Stimulated activated CD8-positive, alpha-beta memory T cell treated with anti-CD3 and anti-CD28 coated beads, Interleukin-15, amount 100 ng/mL, for 4 hours (primary cell): ENCODE measurements at places on chromosomes 4 and X.
A peak's percentile ranks its signal among the peaks of the same experiment; 100 is the strongest.

- no peak for DNase-seq
These were observed 30.5 kb upstream of the BLTP1 start for GRCh38 chr4:122121593-122121992.

DNA sequence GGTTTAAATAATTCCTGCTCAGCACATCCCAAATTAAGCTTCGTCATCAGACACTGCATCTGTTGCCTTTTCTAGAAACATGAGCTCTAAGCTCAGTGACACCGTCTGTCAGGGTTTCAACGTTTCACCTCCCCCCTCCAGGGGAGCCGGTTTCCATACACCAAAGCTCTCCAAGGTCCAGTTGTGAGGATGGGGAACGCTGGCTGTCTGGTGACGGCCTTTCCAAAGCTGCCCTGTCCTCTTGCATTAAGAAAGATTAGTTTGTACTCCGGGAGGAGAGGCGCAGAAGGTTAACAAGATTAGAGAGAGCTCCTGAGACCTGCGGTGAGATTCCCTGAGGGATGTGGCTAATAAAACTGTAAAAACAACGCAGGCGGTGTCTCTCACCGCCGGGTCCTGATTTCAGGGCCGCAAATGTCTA is 43.2 kb downstream of the ASMT start:
- DNase-seq = no peak

DNA sequence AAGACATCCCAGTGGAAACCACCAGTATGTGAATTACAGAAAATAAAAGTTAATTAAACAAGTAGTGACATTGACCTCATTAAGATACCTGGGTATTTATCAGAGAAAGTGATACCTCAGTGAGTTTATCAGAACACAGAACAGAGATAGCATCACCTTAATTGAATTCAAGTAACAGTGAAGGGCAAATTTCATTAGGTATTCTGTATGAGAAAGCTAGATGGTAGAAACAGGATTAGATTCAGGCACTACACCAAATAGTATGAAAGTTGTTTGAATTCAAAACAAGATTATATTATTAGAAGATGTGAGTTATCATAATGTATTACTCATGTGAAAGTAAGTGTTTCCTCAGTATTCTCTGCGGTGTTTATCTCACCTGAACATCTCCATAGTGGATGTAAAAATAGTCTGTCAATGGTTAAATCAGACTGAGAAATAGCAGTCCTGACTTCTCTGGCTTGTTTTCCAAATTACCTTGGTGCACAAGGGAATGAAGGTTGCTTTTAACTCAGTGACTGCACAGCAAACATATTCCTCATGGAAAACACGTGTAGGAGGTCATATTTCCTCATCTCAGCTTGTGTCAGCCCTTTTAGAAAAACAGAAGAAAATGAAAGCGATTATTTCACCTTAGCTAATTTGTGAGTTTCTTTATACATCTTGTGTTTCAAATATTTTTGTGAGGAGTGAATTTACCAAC is 79.9 kb upstream of the PCDH18 start:
- DNase-seq = no peak

DNA sequence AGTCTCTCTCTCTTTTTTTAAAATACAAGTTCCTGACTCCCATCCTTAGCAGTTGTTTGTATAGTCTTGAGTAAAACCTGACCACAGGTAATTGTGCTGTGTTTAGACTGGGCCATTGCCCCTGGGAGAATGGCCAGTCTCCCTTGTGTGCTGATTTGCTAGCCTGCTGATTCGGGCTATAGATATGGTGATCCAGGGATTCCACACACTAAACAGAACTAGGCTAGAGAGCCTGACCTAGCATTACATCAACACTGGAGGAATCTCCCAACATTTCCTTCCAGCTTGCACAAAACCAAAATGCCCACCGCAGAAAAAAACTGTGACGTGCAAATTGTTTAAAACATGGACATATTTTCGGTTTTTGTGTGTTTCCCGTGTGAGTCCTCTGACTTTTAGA is 5.1 kb downstream of the UPRT start:
- DNase-seq = no peak

DNA sequence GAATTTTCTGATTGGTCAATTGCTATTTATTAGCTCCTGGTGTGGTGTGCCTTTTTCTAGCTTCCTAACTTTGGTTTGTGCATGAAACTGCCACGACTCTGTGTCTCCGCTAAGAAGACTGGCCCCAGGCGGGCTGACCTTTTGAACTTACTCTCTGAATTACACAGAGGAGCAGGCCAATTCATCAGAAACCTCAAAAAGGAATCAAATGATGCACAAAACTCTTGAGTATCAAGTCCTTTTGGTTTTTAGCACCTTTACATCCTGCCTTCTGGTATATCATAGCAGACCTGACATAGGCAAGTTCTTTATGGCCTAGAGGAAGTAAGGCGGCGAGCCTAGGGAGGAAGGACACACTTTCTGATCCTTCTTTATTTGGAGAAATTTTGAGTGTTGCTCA is 17.6 kb downstream of the TKTL1 start:
- no peak for DNase-seq

DNA sequence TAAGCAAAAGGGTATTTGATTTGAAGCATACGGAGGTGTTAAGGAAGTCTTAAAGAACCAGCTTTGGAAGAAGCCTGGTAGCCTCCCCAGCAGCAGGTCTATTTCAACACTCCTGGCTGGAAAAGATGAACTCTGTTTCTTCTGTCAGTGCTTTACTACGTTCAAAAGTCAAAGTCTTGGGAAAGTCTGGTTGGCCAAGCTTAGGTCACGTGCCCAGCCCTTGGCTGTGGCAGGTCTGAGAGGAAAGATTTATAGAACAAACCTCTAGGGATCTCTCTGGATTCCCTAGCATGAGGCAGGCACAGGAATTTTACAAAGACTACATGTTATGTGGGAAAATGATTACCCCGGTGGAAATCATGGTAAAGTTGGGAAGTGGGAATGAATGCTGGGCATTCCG is 8.6 kb upstream of the ARHGAP10 start:
- DNase-seq = no peak

DNA sequence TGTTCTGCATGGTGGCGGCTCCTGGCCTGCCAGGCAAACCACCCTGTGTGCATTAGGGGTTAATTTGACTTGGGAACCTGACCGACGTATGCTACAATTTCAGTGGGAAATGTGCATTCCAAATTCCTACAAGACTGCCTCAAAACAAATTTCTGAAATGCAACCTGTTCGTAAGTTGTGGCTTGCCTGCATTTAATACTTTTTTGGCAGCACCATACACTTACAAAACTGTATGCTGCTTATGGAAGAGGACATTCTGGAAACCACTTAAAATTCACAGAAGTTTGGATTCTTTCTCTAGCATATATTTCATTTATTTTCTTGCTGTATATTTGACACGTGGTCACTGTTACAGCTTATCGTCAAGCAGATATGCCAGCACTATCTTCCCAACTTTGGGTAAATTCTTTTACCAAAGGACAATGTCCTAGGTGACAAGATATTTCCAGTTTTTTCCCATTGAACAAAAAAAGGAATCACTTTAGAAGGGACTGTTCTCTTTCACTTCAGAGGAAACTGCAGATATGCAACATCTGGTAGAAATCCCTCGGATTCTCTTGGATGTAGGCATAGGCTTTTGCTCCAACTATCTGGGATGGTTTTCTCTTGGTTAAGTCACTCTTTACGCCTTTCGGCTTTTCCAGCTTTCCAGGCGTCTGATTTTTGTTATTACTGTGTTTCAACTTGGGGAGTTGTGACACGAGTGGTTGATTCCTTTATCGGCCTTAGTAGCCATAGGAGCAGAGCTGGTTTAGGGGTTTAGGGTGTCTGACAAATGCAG is 9.7 kb upstream of the TENM3 start:
- DNase-seq = no peak

DNA sequence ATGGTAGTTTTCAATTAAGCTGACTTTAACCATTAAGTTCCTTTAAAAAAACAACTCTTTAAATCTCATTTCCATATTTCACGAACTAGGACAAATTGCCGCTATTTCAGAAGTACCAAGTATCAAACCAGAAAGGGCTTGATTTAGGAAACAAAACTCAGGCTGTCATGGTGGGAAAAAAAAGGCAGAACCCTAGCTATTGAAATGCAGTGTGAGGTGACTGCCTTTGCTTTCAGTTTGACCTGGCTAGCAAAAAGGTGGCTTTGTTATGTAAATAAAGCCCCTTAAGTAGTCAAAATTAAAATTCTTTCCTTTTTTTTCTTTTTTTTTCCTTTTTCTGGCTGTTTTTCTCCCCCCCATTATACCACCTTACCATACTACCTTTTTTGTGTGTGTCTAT is 40.6 kb upstream of the CYP2U1 start:
- no peak for DNase-seq

- no peak for DNase-seq
These were observed 11.6 kb downstream of the POLR2B start for GRCh38 chr4:56990109-56990905.

DNA sequence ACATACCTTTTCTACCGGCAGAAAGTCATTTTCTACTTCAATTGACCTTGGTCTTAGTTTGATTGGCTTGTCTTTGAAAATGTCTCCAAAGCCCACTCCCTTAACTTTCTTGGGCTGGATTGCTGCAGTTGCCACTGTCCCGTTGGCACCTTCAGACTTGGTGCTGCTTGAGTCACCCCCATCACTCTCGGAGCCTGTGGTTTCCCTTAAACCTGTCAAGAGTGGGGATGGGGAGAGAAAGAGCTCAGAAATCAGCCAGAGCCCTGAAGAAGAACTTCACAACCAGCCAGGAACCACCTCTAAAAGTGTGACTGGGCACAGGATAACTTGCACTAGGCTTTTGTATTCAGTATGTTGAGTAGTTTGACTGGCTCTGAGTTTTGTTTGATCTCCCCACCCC is 168.5 kb upstream of the MAP3K15 start:
- DNase-seq = no peak

- DNase-seq = no peak
These were observed 112.6 kb upstream of the ZNF827 start for GRCh38 chr4:146051223-146051622.

- no peak for DNase-seq
These were observed 37.8 kb downstream of the FAT4 start for GRCh38 chr4:125352521-125352920.

- no peak for DNase-seq
These were observed 69.2 kb downstream of the NLGN4X start for GRCh38 chrX:6159468-6159867.

DNA sequence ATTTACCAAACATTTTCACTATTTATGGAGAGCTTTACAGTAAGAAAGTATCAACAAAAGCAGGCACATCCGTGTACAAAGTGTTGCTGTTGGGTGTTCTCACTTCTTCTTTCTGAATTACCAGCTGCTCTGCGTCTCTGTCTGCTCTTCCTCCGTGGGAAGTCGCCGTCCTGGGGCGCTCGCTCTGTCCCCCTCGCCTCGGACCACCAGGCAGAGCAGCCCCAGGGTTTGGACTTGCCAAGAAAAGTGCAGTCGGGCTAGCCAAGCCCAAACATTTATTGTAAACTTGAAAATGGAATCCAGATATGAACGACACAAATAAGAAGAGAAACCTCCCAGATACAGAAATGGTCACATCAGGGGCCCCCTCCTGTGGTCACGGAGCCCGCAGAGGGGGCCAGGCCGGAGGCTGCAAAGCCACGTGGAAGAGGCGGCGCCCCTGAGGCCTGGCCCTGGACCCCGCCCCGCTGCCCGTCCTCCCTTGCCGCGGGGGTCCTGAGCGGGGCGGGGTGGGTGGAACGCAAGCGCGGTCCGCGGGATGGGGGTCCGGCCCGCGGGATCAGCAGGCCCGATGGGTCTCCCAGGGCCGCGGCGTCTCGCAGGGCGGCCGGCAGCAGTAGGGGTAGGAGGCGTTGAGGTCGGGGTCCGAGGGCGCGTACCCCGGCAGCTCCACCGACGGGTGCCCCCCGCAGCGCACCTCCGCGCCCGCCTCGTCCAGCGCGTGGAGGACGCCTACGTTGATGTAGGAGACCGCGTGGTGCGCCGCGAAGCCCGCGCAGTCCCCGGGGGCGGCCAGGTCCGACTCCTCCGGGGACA is 1.5 kb downstream of the TMEM271 start:
- DNase-seq = no peak

DNA sequence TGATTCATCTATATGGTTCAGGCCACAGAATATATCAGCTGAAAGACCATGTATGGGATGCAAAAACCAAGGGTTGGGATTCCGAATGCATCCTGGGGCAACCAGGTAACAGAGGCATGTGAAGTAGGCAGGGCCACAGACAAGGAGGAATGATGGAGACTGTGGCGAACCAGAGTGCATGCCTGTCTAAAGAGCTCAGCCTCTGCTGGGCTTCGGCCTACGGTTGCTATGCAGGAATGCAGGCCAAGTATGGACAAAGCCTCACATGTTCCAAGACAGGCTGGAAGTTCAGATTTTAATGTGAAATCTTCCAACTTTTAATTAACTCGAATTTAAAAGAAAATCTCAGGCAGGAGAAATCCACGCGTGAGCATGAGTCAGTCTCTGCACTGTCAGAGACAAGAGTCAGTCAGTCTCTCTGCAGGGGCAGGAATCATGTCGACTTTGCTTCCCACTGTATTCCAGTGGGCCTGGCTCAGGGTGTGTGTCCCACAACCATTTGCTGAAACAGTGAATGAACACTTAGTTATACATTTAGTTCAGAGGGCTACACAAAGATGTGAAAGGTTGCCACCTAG is 344.4 kb downstream of the UNC5C start:
- no peak for DNase-seq

DNA sequence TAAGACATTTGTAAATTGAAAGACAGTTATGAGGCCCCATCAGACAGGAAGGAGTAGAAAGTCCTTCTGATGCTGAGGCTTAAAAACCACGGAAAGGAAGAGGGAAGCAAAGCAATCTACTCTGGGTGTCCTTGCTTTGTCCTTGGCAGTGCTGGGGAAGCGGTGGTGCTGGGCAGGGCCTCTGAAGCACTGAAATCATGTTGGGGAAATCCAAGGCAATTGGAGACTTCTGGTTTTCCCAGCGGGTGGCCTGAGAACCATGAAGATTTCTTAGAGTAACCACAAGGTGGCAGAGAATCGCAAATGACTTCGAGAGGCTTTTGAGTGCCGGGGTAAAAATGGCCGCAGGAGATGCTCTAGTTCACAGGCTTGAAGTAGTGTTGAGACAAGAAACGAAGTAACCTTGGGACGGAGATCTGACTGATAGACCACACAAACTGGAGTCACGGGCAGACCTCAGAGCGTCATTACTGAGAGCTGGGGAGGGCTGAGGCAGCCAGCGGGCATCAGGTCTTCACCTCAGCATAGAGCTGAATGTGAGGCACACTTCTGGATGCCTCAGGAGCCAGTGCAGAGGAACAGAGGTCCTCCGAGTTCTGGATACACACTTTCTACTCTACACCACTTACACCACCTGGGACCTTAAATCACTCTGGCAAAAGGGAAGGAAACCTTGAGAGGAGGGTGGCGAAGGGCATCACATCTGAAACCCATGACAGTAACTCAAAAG is 130.7 kb upstream of the GPRIN3 start:
- peak; percentile 10 for DNase-seq
